ENCODE measurements at places on chromosomes 2 and 18. TPM values are rescaled to one million over a fixed set of nuclear protein-coding genes. Genes with fewer than 3 reads are reported as not detected.

Gene MEP1B
- total RNA-seq, result not detected

Gene FAP
- total RNA-seq, result 134 TPM

Gene C1GALT1C1L
- total RNA-seq, result 0.78 TPM

Gene ETAA1
- 13.1 TPM for total RNA-seq

Gene CPO
- total RNA-seq, result under 0.01 TPM

Gene COL6A3
- 1,617 TPM for total RNA-seq

Gene CIDEA
- 0.37 TPM for total RNA-seq

Gene PIKFYVE
- total RNA-seq, result 38.5 TPM

Gene RESP18
- total RNA-seq, result not detected

Gene IL37
- total RNA-seq, result not detected

Gene HOXD12
- total RNA-seq, result not detected

All from subcutaneous preadipocyte (primary cell).